MCF 10A (cell line): ENCODE measurements at places on chromosomes 11 and 22. TPM values are rescaled to one million over a fixed set of nuclear protein-coding genes. Genes with fewer than 3 reads are reported as not detected.

- DNase-seq = peak; percentile 89
Measured at GRCh38 chr11:1039481-1040427, 3.2 kb upstream of the MUC6 start.

DNA sequence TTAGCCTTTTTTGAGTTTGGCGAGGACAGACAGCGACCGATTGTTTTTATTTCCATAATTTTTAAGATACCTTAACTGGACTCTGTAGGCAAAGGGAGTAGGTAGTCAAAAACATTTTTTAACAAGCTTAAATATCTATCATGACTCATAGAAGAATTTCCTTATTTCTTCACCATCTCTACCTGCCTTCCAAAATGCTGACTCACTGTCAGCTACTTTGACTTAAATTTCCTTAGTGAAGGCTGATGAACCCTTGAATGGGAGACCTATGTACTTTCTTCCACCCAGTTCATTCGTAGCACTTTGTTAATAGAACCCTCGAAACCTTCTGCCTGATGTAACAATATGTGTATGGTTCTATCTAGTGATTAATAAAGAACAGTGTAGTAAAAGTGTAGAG lies 1.1 kb upstream of the MTMR2 start:
- DNase-seq = peak; percentile 78

DNA sequence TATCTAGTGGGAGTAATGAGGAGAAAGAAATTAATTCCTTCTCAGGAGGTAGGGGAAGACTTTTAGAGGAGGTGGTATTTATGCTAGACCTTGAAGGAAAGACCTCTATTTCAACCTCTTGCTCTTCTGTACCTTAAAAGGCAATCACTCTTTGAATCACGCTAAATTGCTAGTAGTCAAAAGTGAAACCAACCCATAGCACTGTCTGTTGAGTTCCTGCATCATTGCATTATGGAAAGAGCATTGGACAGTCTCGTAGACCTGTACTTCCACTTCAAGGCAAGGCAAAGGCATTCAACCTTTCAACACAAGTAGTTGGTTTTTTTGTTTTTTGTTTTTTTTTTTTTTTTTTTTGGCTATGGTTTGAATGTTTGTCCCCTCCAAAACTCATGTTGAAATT lies 770.4 kb downstream of the ETS1 start:
- DNase-seq = peak; percentile 6

DNA sequence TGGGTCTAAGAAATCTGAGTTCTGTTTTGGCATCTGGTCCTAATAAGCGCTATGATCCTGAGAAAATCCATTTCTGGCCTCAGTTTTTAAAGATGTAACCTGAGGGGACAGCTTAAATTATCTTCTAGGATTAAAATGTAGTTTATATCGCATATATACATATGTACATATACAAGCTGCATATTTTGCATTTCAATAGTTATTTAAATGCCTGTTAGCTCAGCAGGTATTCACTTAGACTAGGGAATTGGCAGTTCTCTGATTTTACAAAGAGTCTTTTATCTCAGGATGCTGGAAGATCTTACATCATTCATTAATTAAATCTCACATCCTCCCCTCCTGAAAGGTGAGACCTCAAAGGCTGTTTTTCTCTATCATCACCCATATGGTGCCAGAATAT lies 1232.8 kb downstream of the LRRC4C start:
- DNase-seq = no peak

- DNase-seq = peak; percentile 94
Measured at GRCh38 chr11:355581-356458, 13.5 kb upstream of the B4GALNT4 start.

DNA sequence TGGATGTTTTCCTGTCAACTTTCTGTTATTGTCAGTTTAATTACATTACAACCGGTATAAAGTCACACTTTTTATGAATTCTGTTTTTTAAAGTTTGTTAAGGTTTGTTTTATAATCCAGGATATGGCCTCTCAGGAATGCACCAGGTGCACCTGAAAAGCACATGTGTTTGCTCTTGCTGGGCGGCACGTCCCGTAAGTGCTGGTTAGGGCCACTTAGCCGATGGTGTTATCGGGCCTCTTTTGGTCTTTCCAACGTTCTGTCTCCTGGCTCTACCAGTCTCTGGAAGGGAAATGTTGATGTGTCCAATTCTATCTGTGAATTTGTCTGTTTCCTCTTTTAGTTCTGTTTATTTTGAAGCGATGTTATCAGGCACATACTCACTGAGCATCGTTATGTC lies 695.7 kb downstream of the BRD1 start:
- DNase-seq = no peak

MS4A4A gene
- not detected in 2 replicates for total RNA-seq

GRCh38 chr11:102280245-102280833 lies 36.9 kb upstream of the BIRC3 start:
- DNase-seq = no peak

GRCh38 chr11:110507328-110507727 lies 77.6 kb downstream of the FDX1 start:
- no peak for DNase-seq

DNA sequence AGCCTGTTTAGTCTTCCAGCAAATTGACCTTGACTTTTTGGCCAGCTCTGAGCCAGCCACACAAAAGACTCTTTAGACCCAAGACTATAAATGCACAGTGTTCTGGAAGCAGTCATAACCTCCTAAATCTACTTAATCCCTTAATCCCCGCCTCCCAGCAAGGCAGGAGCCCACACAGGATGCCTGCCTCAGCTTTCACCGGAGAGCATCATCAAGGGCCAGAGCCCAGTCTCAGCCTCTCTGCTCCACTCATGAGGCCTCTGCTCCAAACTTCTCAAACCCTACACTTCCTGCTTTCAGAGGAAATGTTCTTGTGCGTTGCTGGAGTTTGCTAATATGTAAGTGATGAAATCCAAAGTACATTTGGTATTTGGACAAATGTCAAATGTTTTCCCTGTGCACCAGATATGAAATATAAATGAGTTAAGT lies 57.9 kb upstream of the FSHB start:
- DNase-seq = no peak

GRCh38 chr11:96242971-96243647 lies 99.9 kb downstream of the MAML2 start:
- peak; percentile 97 for DNase-seq

GRCh38 chr11:105609341-105609781 lies 512 bp upstream of the GRIA4 start:
- DNase-seq = peak; percentile 57

DNA sequence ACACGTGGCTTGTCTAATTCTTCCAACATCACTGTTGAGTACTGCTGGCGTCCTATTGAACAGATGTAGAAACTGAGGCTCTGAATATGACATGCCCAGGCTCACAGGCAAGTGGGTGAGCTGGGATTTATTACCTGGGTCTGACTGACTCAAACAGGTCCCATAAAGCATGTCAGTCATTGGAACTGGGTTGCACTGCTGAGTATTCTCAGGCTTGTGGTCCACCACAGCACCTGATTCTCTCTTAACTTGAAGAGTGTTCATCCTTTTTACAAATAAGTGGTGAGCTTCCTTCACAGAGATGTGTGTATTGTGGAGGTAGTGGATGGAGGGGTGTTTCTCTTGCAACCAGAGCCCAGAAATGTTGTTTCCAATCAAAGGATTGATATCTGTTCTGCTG lies 44.5 kb downstream of the SC5D start:
- DNase-seq = no peak

MUC2 gene
- total RNA-seq = 0.02 TPM in 2 replicates

DNA sequence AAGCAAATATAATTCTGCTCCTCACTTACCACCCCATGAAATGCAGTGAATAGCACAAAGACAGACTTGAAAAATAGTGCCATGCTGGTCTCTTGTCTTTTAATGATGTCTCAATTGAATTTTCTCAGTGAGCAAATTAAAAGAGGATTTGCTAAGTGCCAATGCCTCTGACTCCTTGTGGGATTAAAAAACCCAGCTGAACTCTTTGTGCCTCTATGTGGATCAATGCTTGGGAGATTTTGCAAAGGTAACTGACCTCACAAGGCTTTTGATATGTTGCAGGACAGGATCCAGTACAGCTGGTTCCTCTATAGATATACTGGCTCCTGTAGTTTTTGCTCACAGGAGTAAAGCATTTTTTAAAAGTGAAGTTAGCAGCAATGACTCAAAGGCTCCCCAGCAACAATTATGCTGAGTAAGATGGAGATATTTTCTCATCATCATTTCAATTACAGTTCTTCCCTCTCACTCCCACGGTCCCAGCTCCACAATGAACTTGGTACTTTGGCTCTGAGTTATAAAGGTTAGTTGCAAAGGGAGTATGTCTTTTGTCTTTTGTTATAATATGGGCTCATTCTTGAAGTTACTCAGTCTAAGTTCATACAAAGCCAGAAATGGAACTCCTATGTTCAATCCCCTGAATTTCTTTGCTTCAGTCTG lies 471.5 kb downstream of the LRRC4C start:
- DNase-seq = no peak

DNA sequence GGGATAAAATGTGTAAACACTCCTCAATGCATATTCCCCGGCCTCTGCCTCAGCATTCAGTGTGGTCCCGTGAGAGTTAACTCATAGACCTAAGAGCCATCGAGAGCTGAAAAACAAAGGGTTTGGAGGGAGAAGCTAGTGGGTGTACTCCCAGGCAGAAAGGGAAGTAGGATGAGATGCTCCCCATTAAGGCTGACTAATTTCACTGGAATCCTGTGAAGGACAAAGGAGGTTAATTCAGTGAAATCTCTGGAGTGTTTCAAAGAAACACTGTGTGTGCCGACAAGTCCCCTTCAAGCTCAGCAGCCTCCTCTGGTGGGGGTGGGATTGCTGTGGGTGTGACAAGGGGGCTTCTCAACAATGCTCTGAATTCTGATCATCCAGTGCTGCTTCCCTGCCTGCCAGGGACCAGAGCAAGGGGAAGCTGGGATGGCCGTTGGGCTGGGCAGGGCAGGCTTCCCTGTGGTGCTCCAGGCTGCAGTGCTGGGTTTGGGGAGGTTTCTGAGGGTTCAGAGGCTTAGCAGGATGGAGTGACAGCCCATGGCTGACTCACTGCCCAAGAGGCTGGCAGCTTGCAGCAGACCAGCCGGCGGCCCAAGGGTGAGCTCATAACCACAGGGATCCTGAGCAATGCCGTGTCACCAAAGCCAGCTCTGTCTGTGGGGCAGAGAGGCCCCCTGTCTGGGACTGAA lies 61.4 kb upstream of the BMAL1 start:
- peak; percentile 92 for DNase-seq

DNA sequence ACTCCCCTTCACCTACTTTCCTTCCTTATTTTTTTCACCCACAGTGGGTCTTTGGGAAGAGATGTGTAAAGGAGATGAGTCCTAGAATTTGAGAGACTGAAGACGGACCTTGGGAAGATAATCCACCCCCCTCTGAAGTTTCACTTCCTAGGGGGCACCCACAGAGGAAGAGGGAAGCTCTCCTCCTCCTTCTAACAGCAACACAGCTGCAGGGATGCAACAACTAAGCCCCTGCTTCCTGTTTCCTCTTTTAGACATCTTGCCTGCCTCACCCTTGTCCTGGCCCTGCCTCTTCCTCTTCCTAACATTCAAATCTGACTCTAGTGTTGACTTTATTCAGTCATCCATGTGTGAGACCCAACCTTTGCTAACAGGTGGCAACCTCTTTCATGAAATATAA lies 424.6 kb downstream of the BUD13 start:
- no peak for DNase-seq

DNA sequence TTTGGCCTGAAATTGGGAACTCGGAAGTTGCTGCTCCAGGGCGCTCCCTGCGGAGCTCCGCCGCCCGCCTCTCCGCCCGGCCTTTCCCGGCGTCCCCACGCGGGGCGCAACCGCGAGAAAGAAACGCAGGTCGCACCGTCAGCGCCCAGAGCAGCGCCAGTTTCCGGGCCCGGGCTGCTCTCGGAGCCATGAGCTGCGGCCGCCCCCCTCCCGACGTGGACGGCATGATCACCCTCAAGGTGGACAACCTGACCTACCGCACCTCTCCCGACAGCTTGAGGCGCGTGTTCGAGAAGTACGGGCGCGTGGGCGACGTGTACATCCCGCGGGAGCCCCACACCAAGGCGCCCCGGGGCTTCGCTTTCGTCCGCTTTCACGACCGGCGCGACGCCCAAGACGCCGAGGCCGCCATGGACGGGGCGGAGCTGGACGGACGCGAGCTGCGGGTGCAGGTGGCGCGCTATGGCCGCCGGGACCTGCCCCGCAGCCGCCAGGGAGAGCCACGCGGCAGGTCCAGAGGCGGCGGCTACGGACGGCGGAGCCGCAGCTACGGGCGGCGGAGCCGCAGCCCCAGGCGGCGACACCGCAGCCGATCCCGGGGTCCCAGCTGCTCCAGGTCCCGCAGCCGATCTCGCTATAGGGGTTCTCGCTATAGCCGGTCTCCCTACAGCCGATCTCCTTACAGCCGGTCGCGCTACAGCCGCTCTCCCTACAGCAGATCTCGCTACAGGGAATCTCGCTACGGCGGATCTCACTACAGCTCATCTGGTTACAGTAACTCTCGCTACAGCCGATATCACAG lies 521 bp downstream of the SRSF8 start:
- DNase-seq = peak; percentile 67

DNA sequence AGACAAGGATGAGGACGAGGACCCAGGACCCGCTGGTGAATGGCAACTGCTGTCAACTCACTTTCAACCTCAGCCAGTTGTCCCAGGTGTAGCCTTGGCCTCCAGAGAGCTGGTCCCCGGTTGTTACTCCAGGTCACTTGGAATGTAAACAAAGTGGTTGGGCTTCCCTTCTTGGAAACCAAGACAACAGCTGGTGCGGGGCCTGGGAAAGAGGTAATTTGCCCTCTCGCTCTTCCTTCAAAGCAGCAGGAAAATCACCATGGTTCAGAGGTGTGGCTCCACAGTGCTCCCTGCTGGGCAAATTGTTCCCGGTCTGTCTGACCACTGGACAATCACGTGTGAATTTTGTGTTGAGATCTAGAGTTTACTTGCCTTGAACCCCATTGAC lies 15.0 kb downstream of the SLC1A2 start:
- peak; percentile 50 for DNase-seq

- DNase-seq = peak; percentile 28
Measured at GRCh38 chr11:118715837-118716260, 36.4 kb upstream of the TREH start.

DNA sequence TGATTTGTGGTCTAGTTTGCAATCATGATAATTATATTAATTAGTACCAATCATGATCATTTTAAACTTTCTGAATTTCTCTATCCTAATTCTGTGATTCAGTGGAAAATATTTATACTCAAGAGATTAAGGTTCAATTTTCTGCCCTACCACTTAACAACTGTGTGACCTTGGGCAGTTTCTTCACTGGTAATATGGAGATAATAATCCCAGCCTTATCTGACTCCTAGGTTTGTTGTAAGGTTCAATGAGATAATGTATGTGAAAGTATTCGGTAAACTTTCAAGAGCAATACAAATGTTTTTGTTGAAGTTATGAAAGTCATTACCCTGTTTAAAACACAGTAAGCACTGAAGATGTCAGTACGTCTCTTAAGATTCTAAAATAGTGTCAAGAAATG lies 36.3 kb downstream of the CSTPP1 start:
- DNase-seq = no peak

DNA sequence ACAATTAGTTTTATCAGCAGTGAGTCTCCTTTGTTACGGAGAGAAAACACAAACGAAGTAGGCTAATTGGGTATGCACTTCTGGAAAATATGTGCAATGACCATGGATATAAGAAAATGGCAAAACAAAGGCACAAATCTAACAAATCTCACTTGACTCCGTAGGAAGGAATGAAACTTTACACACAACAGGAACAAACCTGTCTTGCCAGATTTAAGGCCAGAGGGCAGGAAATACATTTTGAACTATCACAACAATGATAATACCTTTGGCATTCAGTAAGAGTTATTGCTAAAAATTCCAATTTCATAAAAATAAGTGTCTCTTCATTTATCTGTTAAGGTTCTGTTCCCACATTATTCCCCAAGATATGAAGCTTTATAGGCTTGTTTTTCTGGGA lies 36.6 kb downstream of the SLC25A17 start:
- DNase-seq = no peak

- peak; percentile 36 for DNase-seq
Measured at GRCh38 chr11:6576471-6577373, 26.7 kb downstream of the RRP8 start.

DEFB131B gene
- total RNA-seq = not detected in 2 replicates

OR6T1 gene
- not detected in 2 replicates for total RNA-seq
